NB4 (cell line): ENCODE measurements at places on chromosomes 12 and 14.
A peak's percentile ranks its signal among the peaks of the same experiment; 100 is the strongest.

- DNase-seq: peak; percentile 6
These were observed 507.0 kb downstream of the SNAPC1 start for GRCh38 chr14:62269204-62269603.

GRCh38 chr12:41521872-41522379 lies 333.8 kb downstream of the PDZRN4 start:
- DNase-seq: no peak

DNA sequence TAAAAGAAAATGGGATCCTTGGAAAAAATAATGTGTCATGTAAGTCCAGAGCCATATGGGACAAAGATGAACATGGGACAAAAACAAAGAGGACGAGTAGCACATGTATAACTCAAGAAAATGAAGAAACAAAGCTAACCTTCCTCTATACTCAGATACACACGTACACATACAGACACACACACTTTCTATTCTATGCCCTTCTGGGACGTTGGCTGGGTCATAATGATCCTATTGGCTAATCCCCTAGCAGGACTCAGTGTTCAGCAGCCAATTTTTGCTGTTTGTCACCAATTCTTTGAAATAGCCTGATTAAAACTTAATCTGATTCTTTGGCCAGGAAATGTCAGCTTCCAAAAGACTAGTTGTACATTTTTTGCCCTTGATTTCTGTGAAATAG lies 189.4 kb upstream of the FOXG1 start:
- no peak for DNase-seq

DNA sequence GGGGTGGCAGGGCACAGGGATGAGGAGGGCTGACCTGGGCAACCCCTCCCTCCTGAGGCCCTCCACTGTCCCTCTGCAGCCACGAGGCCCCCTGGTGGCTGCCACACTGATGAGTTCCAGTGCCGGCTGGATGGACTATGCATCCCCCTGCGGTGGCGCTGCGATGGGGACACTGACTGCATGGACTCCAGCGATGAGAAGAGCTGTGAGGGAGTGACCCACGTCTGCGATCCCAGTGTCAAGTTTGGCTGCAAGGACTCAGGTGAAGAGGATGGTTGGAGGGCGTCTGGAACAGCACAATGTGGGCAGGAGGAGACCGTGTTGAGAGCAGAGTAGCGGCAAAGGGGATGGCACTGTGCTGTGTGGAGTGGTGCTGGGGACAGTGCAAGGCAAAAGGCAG lies 25.7 kb upstream of the LRP1-AS start:
- peak; percentile 57 for DNase-seq

DNA sequence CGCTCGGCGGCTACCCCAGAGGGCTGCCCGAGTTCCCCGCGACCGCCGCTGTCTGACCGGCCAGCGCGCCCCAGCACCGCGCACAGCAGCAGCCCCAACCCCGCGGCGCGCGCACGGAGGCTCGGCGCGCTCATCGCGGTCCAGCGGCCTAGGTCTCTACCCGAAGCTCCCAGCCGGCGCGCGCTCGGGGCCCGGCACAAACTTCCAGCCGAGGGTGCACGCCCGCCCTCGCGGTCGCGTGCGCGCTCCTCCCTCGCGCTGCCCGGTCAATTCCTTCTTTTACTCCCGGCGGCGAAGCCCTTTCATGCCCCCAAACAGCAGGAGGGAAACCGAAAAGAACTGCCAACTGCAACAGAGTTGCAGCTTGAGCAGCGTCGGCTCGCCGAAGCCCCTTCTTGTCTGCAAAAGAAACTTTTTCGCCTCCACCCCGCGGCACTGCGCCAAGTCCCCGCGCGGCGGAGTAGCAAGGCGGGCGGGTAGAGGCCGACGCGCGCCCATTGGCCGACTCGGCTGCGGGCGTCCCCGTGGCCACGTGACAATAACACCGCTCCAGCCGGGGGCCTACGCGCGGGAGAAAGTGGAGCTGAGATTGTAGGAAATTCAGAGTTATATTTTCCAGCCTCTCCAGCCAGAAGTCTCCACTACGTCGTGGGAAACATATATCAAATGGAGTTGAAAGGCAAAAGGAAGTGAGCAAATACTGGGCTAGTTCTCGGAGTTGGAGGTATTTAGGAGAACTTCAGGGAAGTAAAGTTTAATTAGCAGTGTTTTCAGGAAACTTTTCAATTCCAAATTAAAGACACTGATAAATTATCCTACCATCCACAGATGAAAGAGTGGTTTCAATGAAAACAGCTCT lies at the start of gene LRIG3:
LRIG3 (minus strand) TSS at position 403 of the 859 bp plus-strand sequence; CDS start at position 134, 269 bp downstream.
- no peak for DNase-seq

DNA sequence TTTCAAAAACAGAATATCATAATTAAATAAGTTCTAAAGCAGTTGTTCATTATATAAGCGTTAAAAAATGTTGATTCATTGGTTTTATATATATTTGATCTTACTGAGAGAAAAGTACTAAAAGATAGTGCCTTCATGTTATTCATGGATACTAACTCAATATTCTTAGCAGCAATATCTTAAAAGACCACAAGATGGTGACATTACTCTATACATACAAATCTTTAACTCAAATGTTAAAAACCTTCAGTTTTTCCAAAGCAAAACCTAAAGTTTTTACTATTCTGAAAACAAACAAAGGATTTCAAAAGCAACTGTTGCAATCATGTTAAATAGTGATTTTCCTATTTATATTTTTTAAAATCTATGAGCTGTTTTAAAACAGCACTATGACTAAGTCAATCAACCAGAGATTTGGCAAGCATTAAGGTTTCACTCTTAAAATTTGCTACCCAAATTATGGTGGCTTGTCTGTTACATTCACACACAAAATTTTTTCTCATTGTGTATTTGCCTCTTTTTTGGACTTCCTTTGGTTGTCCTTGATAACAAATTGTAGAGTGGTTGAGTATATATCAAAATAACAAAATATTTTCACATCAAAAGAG lies 50.1 kb upstream of the RERGL start:
- DNase-seq: peak; percentile 41

DNA sequence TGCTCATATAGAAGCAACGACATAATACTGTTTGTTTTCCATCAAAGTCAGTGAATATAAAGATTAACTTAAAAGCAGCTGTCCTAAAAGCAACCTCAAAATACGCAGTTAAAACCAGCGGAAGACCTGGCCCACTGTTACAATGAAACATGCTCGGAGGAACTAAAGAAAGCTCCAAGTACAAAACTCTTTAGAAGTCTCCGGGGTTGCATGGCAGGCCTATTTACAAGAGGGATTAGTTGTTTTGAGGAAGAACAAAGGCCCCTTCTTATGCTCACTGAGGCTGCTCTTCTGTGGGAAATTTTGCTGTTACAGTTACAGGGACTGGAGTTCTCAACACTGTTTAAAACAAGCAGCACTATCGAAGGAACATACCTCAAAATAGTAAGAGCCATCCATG lies 75.9 kb upstream of the C12orf71 start:
- no peak for DNase-seq

DNA sequence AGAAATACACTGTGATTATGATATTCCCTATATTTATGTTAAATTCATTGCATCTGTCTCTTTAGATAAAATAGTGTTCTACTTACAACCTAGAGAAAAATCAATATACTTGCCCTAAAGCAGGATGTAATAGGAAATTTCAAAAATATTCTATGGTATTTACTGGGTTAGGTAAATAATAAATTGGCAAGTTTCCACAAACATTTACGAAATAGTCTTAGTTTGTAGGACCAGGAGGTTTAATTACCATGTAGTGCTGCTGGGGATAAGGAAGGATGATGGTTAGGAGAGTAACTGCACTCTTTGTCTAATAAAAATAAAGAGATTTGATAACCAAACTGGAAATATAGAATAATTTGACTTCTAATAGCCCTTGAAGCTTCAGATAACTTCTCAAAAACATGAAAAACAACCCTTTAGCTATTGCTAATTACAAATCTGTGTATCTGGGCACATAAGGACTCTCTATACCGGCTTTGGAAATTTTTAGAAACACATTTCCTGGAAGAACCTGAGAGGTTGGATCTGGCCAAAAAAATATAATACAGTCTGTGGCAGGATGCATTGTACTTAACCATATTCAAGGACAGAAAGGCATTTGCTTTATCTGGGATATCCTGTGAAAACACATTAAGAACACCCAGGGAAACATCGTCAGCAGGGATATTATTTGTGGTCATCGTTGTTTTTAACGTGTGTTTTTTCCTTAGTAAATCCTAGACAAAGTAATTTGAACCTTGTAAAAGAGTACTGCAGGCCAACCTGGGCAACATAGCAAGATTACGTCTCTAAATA lies 36.7 kb upstream of the TMCC3 start:
- DNase-seq: no peak

DNA sequence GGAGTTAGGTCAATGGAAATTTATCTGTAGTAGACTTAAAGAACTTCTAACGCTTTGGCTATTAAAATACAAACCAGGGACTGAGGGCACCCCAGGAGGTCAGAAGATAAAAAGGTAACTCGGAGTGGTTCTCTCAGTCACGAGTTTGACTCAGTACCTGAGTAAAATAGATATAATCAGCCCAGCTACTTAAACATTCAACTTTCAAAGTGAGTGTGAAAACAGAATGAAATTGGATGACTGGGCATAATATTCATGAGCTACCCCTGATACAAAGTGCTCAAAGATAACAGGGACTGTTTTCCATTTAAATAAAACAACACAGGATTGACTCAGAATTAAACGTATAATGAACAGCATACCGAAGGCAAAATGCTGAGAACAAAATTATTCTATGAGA lies 75.0 kb downstream of the FOXN3 start:
- no peak for DNase-seq

DNA sequence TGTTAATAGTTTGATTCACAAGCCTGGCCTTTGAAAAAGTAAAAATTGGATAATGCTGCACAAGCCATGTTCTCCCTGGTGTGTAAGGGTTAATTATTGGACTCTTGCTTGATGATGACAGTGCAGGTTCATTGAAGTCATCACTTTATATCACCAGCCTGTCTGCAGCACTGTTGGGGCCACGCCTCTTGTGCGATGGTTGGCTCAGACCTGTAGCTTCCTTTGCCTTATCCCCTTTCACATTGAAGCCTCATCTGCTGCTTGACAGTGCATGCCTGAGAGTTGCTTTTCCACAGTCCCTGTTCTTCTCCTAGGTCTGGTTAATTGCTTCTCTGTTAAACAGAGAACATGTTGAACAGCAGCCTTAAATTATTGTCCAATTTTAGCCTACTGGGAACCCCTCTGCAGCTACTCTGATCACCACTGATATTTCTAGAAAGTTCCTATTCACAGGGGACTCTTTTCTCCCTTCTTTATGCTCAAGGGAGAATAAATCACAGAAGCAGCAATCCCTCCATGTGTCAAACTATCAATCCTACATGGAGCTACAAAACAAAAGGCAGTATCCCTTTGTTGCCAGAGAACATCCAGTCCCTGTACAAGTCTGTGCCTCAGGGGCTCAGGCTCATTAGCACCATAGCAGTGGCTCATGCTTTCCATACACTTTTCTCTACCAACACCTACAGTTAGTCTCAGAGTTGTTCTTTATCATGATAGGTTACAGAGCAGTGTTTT lies 322.1 kb downstream of the RGS6 start:
- DNase-seq: no peak

- DNase-seq: no peak
These were observed 140.1 kb downstream of the ALG10B start for GRCh38 chr12:38456537-38457120.

DNA sequence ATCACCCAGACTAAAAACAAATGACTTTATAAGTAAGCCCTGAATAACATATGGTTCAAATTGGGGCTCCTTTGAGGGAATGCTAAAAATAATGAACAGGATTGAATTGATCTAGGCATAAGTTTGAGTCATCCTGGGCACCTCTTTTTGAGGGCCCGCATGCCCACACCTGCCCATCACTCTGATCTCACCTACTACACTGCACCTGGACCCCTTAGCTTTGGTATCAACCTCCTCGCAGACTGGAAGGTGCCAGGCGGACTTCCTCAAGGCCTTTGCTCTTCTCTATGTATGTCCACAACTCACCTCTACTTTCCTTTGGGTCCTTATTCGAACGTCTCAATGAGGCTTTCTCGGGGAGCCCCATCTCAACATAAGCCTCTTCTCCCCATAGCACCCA lies 17.2 kb downstream of the NTN4 start:
- no peak for DNase-seq

DNA sequence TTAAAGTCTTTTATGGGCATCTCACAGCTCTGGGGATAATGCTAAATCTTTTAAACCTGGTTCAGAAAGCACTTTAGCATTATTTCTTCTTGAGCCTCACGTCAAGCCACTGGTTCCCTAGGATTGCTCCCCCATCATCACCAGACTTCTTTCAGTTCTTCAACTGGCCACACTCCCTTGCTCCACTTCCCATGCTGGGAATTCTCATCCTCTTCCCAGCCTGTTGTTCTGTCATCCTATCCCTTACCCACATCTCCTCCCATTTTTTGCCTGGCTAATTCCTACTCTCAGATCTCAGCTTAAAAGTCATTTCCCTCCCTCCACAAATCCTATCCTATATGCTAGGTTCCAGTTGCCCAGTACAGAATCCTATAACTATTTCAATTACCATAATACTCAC lies 14.4 kb downstream of the FERMT2 start:
- no peak for DNase-seq

GRCh38 chr14:23624830-23625404 lies 11.2 kb upstream of the DHRS2 start:
- no peak for DNase-seq

- DNase-seq: no peak
These were observed 4.9 kb upstream of the YEATS4 start for GRCh38 chr12:69354556-69355187.

DNA sequence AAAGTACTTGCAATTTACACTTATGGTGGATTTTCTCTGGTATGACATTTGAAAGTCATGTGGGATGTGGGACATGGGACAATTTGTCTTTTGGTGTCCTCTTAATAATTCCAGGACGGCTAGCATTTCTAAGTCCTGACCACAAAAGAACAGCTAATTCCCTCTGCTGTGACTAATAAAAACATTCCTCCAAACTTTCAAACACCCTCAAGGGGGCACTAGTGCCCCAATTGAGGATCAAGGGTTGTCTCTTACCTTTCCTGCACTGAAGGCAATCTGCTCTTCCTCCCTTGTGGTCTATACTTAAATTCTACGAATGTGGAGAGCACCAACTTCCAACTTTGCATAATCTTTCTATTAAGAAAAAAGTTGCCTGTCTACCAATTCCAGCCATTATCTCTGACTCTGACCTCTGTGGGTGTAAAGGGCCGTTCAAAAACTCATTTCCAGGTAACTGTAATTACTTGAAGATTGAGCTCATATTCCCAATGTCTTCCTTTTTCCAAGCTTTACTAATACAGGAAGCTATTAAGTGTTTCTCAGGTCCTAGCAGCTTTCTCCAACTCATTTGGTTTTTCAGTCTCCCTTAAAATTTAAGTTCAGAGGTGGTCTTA lies 210.2 kb downstream of the PTPRO start:
- DNase-seq: peak; percentile 71

- no peak for DNase-seq
These were observed 78.0 kb downstream of the IFNG start for GRCh38 chr12:68081561-68081960.

- no peak for DNase-seq
These were observed 187.5 kb upstream of the DIO3 start for GRCh38 chr14:101373690-101374295.
